Sciatic nerve (tissue), 2 donors: ENCODE measurements at places on chromosomes 7 and 10. TPM values are rescaled to one million over a fixed set of nuclear protein-coding genes. Genes with fewer than 3 reads are reported as not detected.

DNA sequence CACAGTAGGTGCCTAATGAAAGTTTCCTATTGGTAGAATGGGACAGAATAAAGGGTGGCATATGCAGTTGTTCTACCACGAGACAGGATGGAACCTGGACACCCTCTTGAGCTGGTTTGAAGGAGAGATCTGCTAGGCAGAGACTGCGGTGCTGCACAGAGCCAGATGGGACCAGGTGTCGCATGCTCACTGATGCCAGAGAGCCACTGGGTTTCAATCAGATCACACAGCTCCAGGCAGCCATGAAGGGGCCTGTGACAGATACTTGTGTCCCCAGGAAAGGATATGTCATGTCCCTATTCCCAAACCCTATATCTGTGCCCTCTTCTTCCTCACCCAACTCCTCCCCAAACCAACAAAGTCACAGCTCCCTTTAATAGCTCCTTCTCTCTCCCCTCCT is 235.7 kb downstream of the PRPF18 start:
- no peak for DNase-seq

The RNF133 gene
- 1.1 TPM for total RNA-seq

- DNase-seq: no peak
Observed at GRCh38 chr7:156545979-156546378, 94.6 kb upstream of the RNF32 start.

GRCh38 chr10:121024905-121025584 is 173.9 kb downstream of the WDR11 start:
- DNase-seq: no peak

The HIP1 gene
- 65.3 TPM for total RNA-seq

DNA sequence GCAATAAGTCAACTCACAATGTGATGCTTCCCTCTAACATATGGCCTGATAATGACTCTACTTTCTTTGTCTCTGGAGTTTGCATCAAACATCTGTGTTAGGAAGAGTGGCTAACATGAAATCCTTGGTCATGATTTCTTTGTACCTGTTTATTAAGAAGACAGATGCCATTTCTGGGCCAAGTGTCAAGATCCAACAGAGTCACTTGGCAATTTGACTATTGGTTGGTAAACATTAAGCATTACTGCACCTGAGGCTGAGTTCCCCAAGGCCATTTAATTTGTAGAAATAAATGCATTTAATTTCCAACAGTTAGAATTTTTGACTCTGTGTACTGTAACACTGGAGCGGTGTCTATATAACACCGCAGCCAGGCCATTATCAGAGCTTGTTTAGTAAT is 403.7 kb downstream of the GALNT17 start:
- no peak for DNase-seq
